CD8-positive, alpha-beta memory T cell (primary cell): ENCODE measurements at places on chromosomes 3 and 15. TPM values are rescaled to one million over a fixed set of nuclear protein-coding genes. Genes with fewer than 3 reads are reported as not detected.

The CCR8 gene
- total RNA-seq, result 2.9 TPM

The CADM2 gene
- total RNA-seq, result 0.22 TPM

DNA sequence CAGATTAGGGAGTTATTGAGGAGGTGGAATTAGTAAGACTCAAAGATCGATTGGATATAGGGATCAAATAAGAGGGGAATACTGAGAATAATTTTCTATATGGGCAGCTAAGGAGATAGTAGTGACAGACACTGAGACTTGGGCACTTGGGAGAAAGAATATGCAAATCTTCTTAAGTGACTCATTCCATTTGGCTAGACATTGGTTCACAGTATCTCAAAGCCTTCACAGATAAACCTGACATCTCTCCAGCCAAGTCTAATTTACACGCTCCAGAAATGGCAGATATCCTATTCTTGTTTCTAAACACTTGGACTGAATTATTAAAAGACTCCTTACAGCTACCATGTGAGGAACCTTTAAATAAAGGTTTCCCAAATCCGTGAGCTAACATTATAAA is 104.6 kb upstream of the ADAMTS9 start:
- no peak for DNase-seq
- H3K27me3 ChIP-seq, result no peaks in the 10 kb centered on the region
- no peaks in the 10 kb centered on the region for H3K36me3 ChIP-seq
- no peak overlapping the region for H3K27ac ChIP-seq

DNA sequence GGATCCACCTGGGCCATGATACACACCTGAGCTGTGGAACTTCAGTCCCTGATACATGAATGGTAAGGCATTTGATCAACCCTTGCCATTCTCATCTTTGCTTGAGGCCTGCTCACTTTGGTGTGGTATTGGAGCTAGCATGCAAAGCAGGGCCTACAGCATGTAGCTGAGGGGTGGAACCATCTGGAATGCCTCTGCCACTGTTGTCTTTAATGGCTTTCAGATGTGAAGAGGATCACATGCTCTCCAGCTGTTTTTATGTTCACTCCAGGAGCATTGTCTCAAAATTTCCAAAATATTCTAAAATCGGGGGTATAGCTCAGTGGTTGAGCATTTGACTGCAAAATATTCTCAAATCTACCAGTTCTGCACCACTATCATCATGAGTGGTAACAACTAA is 64.4 kb upstream of the PHLDB2 start:
- no peak overlapping the region for H3K4me3 ChIP-seq
- H3K36me3 ChIP-seq, result no peaks in the 10 kb centered on the region
- H3K27me3 ChIP-seq, result no peaks in the 10 kb centered on the region
- no peak for DNase-seq
- H3K27ac ChIP-seq, result no peak overlapping the region
- no peaks in the 10 kb centered on the region for H3K4me1 ChIP-seq

GRCh38 chr3:89113344-89113743 is 5.9 kb downstream of the EPHA3 start:
- H3K4me1 ChIP-seq, result no peaks in the 10 kb centered on the region
- H3K36me3 ChIP-seq, result no peaks in the 10 kb centered on the region
- no peak overlapping the region for H3K27ac ChIP-seq
- H3K4me3 ChIP-seq, result no peak overlapping the region

DNA sequence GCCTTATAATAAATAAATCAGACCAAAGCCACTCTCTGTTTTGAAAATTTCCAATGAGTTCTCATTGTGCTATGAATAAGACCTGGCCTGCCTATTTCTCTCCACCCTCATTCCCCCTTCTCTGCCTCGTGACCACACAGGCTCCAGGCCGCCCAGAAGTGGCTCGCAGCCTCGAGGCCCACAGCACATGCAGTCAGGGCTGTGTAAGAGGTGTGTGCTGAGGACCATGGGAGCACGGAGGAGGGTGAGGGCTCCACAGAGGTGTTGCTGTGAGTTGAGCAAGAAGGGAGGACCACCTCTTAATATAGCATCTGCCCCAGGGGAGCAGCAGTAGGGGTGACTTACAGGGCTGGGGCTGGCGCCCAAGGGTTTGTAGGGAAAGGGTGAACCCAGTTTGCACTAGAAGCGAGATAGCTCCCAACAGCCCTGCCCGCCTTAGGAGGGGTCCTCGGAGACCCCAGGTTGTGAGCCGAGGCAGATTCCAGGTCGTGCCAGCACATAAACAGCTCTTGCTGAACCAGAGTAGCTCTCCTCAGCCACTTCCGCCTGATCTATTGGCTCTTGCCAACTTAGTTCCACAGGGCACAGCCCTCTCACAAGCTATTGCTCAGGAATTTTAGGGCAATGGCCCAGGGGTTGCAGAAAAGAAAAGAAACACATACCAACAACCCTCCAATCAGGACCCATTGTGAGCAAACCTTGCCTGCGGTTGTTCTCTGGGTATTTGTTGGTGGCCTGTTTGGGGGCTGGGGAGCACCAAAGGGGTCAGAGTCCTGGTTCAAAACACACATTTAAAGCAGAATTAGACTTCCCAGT is 117.7 kb downstream of the MYLK start:
- no peaks in the 10 kb centered on the region for H3K4me1 ChIP-seq
- H3K4me3 ChIP-seq, result no peak overlapping the region
- H3K27me3 ChIP-seq, result no peaks in the 10 kb centered on the region
- no peak overlapping the region for H3K27ac ChIP-seq
- DNase-seq, result no peak
- H3K36me3 ChIP-seq, result no peaks in the 10 kb centered on the region

GRCh38 chr3:114727373-114727772 is 419.7 kb downstream of the ZBTB20 start:
- peaks cover 6% of the 10 kb centered on the region for H3K4me1 ChIP-seq
- no peak overlapping the region for H3K27ac ChIP-seq
- H3K27me3 ChIP-seq, result no peaks in the 10 kb centered on the region
- no peak overlapping the region for H3K4me3 ChIP-seq
- no peak for DNase-seq

GRCh38 chr3:195885036-195885891 is 23.1 kb downstream of the TNK2 start:
- no peak overlapping the region for H3K27ac ChIP-seq
- H3K4me3 ChIP-seq, result no peak overlapping the region
- no peaks in the 10 kb centered on the region for H3K4me1 ChIP-seq
- DNase-seq, result no peak
- peaks cover 6% of the 10 kb centered on the region for H3K36me3 ChIP-seq

DNA sequence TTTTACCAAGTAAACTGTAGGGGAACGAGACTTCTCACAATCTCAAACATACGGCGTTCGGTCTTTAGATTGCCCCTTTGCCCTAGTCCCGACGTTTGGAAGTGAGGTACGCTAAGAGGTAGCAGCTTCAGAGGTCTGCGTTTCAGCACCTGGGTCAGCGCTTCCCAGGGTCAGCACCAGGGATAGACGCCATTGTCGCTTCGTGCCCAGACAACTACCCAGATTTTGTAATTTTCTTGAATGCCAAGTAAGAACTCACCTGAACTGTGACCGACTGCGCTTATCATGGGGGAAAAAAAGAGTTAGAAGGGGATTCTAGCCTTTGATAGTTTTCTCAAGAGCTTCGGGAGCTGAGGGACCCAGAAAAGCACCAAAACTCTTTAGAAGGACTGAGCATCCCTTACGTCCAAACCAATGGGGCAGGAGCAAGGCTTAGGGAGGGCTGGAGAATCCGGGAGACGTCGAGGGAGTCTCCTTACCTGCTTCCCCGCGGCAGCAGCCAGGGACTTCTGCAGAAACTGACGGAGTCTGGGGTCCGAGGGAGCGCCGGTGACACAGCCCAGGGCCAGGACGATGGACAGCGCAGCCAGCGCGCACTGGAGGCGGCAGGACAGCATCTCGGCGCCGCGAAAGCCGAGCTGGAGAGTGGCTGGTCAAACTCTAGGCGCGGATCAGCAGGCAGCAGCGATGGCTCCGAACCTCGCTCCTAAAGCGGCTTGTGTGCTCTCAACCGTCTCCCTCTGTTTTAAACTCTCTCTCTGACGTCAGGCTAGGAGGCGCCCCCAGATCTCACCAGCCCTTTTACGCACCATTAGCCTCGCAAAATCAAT is at the start of gene SST:
Gene SST, minus strand, starts transcription at position 720 of the 830 bp plus-strand sequence. Its CDS starts 103 bp downstream, at position 617.
- DNase-seq, result no peak
- H3K27me3 ChIP-seq, result peaks cover 3% of the 10 kb centered on the region
- H3K4me1 ChIP-seq, result no peaks in the 10 kb centered on the region
- no peaks in the 10 kb centered on the region for H3K36me3 ChIP-seq
- H3K27ac ChIP-seq, result no peak within 1 kb of the TSS

DNA sequence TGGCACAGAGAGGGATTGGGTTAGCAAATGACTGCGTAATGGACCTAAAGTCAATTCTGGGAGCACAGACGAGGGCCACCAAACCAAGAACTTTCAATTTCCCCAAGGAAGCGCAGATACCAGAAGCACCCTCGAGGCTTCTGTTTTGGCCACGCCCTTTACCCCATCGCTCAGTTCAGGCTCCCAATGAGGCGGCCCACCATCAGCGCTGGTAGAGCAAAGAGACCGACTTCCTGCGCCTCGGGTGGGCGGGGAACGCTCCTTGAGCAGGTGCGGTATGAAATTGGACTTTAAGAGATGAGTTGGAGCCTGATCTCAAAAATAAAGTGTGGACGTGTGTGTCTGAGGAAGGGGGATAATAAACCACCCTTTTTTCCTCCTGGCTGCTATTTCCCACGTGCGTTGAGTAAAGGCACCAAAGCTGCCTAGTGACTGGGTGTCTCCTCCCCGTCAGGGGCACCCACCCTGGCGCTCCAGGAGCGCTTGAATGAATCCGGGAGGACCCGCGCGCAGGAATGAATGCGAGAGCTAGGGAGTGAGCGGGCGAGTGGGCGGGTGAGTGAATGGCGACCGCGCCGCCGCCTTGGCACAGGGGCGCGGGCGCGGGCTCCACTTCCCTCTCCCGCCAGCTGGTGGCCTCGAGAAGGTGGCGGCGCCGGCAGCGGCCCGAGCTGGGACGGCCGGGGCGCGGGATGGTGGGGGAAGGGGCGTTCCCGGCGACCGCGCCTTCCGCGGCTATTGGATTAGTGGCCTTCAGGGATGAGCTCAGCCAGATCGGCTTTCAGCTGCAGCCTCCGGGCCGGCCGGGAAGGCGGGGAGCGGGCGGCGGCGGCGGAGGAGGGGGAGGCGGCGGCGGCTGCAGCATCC is at the start of gene SPSB4:
Gene SPSB4, plus strand, starts transcription at position 772 of the 867 bp plus-strand sequence. CDS start 14,758 bp downstream, outside the sequence.
- no peaks in the 10 kb centered on the region for H3K36me3 ChIP-seq
- H3K27me3 ChIP-seq, result no peaks in the 10 kb centered on the region
- H3K27ac ChIP-seq, result no peak within 1 kb of the TSS
- no peak within 1 kb of the TSS for H3K4me3 ChIP-seq

DNA sequence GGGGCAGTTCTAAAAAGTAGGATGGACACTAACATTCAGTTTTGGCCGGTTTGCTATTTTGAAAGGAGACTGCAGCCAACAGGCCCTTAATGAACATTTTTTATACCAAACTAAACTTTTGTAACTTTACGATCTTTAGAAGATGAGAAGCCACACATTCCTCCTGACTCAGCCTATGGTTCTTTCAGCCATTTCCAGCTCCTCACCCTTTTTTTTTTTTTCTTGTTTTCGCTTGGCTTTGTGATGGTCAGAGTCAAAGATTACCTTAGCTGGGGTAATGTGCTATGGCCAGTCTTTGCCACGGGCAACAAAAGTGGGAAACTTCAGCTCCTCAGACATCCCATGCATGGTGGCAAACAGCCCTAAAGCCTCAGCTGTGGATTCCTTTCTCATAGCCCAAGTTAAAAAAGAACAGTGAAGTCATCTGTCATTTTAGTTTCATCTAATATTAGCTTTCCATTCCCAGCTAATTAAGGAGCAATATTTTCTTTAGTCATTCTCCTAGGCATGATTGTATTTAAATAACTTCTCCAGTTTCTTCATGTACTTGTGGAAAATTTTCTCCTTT is 368.7 kb downstream of the MFSD1 start:
- no peaks in the 10 kb centered on the region for H3K27me3 ChIP-seq
- H3K4me1 ChIP-seq, result no peaks in the 10 kb centered on the region
- no peak overlapping the region for H3K27ac ChIP-seq

The INSYN1 gene
- total RNA-seq, result not detected

- no peaks in the 10 kb centered on the region for H3K4me1 ChIP-seq
- H3K27ac ChIP-seq, result no peak overlapping the region
- no peak for DNase-seq
- no peaks in the 10 kb centered on the region for H3K27me3 ChIP-seq
- no peak overlapping the region for H3K4me3 ChIP-seq
Observed at GRCh38 chr3:129378949-129379348, 49.5 kb downstream of the EFCAB12 start.

The TEX55 gene
- total RNA-seq, result not detected

DNA sequence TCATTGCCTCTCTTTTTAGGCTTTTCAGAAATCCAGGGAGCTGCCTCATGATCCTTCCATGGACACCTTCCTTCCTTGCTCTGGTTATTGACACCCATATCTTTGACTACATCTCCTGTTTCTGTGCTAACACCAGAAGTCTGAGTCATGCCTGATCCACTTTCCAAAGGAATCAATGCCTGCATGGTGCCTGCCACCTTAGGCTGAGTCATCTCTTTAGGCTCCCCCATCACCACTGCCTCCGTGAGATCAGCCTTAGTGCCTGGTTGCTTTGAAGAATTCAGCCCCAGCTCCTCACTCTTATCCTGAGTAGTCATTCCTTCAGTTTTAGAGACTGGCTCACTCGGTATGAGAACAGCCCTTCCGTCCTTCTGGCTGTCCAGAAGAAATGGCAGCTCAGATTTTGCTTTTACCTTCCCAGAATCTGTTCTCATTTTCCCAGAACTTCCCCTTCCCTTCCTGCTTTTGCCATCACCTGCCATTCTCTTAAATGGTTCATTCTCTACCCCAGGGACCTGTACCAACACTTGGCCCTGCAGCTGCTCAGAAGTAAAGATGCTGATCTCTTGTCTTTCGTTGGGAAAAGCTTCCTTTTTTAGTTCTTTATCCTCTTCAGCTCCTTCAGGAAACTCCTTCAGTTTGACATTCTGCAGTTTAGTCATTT is 105.3 kb downstream of the MAP4 start:
- no peak for DNase-seq
- H3K4me3 ChIP-seq, result no peak overlapping the region
- H3K27ac ChIP-seq, result no peak overlapping the region
- no peaks in the 10 kb centered on the region for H3K4me1 ChIP-seq
- no peaks in the 10 kb centered on the region for H3K27me3 ChIP-seq
- H3K36me3 ChIP-seq, result peaks cover 3% of the 10 kb centered on the region

GRCh38 chr3:557972-558371 is 361.4 kb downstream of the CHL1 start:
- H3K36me3 ChIP-seq, result no peaks in the 10 kb centered on the region
- H3K27me3 ChIP-seq, result no peaks in the 10 kb centered on the region
- H3K4me1 ChIP-seq, result no peaks in the 10 kb centered on the region
- H3K27ac ChIP-seq, result no peak overlapping the region
- no peak for DNase-seq

The RTP3 gene
- total RNA-seq, result not detected

GRCh38 chr15:48352474-48353072 is 21.3 kb downstream of the DUT start:
- no peaks in the 10 kb centered on the region for H3K4me1 ChIP-seq
- no peak overlapping the region for H3K27ac ChIP-seq
- no peaks in the 10 kb centered on the region for H3K36me3 ChIP-seq
- no peaks in the 10 kb centered on the region for H3K27me3 ChIP-seq
- DNase-seq, result peak; percentile 45

The SLC41A3 gene
- 25.8 TPM for total RNA-seq

GRCh38 chr3:152621967-152622810 is 212.7 kb upstream of the P2RY1 start:
- H3K27me3 ChIP-seq, result no peaks in the 10 kb centered on the region
- no peak overlapping the region for H3K27ac ChIP-seq
- DNase-seq, result no peak
- H3K4me1 ChIP-seq, result no peaks in the 10 kb centered on the region
- no peak overlapping the region for H3K4me3 ChIP-seq

- H3K4me3 ChIP-seq, result no peak overlapping the region
- peaks cover 3% of the 10 kb centered on the region for H3K27me3 ChIP-seq
- DNase-seq, result no peak
Observed at GRCh38 chr3:41173926-41174885, 25.1 kb upstream of the CTNNB1 start.
